Progenitor cell of endocrine pancreas (in vitro differentiated cells): ENCODE measurements at places on chromosomes 12 and 14.

DNA sequence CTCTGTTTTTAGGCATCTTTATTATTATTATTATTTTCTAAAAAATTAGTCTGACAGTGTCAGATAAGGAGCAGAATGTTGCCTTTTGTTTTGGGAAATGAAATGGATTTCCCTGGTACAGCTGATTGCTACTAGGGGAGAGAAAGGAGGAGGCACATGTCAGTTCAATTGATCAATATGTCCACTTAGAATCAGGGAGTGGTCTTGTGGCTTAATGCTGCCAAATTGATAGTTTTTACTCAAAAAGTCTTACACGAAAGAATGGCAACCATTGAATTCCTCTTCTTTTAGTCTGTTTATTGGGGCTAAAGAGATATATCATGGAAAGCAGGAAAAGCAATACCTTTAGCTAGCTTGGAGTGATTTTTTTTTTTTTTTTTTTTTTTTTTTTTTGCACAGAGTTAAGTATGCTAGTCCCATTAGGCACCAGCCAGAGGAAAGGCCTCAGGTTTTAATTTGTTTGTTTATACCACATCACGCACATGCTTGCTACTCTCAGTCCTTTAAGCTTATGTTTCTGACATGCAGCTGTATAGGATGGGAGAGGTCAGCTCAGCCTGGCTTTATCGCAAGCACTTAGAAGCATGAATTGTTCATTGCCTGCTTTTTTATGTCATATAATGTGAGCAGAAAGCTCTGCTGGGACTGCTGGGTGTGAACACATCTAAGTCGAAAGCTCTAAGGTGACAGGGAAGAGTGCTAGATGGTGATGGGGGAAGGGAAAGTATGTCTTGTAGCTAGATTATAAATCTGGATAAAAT lies 1.4 kb downstream of the AKAP6 start:
- DNase-seq, result no peak

DNA sequence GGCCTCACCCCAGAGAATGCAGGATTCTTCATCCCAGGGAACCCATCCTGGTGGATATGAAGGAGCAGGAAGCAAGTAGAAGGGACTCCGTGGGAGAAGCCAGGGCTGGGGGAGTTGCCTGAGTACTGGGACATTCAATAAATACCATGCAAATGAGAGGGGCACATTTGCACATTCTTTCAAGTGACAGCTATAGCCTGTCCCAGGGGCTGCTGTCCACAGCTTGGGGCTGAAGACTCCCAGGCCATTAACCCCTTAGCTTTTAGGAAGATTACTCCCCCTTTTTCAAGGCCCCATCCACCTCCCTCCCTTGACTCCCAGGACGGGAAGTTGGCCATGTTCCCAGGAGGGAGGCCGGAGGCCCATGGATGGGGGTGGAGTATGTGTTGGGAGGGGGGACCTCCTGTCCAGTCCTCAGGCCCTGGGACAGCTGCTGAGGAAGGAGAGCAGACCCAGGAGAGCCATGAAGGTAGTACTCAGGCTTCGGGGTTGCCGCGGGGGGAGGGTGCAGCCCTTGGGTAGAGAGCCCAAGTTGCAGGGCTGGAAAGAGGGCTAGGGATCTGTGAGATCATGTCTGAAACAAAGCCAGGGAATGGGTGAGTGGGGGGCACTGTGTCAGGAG lies 974 bp upstream of the TNS2 start:
- no peak for DNase-seq

GRCh38 chr12:129854591-129854990 lies 49.2 kb downstream of the TMEM132D start:
- no peak for DNase-seq

GRCh38 chr14:55414551-55414950 lies 2.9 kb upstream of the ATG14 start:
- DNase-seq, result no peak

GRCh38 chr14:69483765-69484443 lies 624 bp upstream of the PLEKHD1 start:
- DNase-seq, result peak; percentile 16

DNA sequence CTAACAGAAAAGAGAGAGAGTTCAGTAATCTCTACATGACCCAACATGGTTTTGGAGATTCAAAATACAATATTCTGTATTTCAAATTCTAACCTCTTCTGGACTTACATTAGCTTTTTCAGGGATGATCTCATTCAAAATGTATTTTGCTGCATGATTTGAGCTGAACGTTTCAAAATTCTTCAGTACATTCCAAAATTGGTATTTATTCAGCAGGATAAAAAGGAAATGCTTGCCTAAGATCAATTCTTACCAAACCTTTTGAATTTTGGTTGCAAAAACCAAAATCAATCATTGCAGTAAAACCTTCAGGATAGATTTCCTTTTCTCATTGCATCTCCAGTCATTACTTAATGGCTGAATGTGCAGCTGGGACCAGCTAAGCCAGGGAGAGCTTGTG lies 1761.3 kb upstream of the SEL1L start:
- no peak for DNase-seq

- no peak for DNase-seq
Observed at GRCh38 chr12:16920451-16920850, 314.5 kb upstream of the LMO3 start.

- DNase-seq, result no peak
Observed at GRCh38 chr12:19810213-19810612, 370.9 kb downstream of the AEBP2 start.

DNA sequence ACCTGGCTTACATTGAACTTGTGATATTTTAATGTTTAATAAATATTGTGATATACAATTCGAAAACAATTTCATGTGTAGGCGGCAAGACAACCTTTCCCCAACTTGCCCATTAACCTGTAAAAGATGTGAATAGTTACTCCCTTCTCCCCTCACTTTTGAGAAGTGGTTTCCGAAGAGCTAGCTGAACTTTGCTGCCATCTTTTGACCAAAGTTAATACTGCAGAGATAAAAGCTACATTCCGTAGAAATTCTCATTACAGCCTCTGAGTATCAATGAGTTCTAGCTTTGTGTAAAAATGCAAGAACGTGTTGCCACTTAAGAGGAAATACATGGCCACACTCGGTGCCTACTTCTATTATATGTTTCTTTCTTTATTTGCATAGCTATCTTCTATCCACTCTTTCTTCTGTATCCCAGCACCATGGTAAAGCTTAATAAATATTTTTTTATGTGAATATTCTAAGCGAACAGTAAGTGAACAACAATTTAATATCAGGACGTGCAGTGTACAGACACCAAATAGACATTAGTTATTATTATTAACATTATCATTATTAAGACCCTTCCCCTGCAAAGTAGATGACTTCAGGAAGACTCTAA lies 105.1 kb upstream of the TMEM260 start:
- DNase-seq, result no peak

GRCh38 chr12:49868952-49869815 lies 26.3 kb upstream of the BCDIN3D start:
- DNase-seq, result no peak

DNA sequence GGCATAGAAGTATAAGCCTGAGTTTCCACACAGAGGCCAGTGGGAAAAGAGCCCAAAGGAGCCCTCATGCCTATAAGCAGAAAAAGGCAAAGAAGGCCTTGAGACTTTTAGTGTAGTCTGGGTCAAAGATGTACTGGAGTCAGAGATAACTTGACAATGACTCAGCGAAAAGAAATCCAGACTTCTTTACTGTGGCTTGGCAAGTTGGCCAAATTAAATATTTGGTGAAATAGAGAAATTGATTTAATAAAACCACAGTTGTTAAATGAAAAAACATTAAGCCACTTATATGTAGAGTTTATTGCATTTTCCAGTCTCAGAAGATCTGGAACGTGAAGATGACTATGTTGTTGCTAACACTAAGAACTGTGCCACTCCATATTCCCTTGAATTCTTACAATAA lies 105.1 kb downstream of the TMTC3 start:
- no peak for DNase-seq

DNA sequence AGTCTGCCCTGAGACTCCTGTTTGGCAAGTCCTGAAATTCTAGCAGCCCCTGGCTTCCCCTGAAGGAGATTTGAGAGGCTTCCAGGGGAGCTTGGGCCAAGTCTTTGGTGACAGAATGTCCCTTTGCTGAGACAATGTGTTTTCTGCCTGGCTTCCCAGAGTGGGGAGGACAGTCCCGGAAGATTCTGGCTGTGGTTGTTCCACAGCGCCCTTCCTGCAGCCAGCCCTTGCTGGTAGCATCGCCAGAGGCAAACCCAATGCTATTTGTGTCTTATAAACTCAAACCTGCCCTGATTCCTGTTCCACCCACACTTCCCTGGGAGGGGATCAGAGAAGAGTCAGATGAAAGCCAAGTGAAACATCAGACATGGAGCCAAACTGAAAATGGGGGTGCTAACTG lies 56.4 kb upstream of the OAS1 start:
- DNase-seq, result no peak

DNA sequence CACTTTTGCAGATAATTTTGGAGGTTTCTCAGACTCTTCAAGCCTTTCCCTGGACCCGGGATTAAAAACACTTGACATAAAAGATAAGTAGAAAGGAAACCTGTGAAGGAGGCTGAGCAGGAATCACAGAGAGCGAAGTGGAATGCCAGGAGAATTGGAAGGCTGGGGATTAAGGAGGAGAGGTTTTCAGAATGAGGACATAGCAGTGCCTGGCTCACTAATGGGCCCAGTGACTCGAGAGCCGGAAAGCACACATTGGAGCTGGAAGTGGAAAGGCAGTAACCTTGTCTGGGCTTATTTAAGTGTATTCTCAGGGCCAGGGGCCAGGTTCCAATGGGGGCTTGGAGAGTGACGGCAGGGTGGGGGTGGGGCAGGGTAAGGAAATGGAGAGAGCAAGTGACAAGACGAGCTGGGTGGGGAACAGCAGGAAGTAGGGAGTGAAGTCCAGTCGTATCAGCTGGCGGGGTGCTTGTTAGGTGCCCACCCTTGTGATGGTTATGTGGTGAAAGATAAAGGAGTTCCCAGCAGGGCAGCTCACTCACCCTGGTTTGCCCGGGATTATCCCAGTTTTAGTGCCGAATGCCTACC lies 13.1 kb downstream of the EVL start:
- DNase-seq, result no peak

DNA sequence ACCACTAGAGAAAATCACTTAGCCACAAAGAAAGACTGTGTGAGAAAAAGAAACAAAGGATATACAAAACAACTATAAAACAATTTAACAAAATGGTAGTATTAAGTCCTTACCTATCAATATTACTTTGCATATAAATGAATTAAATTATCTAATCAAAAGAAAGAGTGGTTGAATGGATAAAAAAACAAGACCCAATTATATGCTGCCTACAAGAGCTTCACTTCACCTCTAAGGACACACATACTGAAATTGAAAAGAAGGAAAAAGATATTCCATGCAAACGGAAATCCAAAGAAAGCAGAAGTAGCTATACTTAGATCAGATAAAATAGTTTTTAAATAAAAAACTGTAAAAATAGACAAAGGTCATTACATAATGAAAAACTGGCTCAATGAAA lies 134.9 kb upstream of the CCDC196 start:
- DNase-seq, result no peak

GRCh38 chr12:89949457-89950195 lies 241.0 kb upstream of the ATP2B1 start:
- DNase-seq, result no peak

DNA sequence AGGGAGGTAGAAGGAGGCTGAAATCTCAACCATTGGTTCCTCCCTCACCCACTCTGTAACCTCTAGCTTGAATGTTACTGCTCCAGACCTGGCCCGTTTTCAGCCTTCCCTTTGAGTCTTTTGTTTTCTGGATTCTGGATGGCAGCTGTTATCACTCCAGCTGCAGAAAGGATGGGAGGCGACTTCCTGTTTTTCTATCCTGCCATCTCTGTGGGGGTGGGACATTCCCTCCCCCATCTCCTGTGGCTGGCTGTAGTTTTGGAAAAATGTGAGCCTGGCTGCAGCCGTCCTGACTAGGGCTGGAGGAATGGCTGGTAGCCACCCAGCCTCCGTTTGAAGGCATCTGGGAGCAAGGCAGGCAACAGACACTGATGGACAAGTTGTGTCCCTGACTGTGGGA lies 2.9 kb upstream of the PPFIBP1 start:
- no peak for DNase-seq

DNA sequence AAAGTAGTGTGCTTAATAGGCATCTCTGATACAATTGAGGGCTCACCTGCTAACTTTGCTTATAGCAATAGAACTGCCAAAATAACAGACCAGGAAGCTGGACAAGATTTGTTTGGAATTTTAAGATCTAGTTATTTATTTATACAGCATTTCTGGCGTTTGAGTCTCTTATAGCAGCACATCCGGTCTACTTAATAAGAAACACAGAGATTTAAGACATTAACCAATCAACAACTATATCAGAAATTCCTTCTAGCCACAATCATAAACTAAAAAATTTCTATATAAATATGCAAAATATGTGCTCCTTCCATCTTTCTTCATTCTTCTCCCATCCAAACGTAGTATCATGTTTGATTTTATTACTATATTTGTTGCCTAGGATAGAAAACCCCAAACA lies 2.6 kb downstream of the RTN1 start:
- DNase-seq, result no peak

DNA sequence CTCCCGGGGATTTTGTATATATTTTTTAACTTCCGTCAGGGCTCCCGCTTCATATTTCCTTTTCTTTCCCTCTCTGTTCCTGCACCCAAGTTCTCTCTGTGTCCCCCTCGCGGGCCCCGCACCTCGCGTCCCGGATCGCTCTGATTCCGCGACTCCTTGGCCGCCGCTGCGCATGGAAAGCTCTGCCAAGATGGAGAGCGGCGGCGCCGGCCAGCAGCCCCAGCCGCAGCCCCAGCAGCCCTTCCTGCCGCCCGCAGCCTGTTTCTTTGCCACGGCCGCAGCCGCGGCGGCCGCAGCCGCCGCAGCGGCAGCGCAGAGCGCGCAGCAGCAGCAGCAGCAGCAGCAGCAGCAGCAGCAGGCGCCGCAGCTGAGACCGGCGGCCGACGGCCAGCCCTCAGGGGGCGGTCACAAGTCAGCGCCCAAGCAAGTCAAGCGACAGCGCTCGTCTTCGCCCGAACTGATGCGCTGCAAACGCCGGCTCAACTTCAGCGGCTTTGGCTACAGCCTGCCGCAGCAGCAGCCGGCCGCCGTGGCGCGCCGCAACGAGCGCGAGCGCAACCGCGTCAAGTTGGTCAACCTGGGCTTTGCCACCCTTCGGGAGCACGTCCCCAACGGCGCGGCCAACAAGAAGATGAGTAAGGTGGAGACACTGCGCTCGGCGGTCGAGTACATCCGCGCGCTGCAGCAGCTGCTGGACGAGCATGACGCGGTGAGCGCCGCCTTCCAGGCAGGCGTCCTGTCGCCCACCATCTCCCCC lies 777 bp downstream of the ASCL1 start:
- peak; percentile 39 for DNase-seq

DNA sequence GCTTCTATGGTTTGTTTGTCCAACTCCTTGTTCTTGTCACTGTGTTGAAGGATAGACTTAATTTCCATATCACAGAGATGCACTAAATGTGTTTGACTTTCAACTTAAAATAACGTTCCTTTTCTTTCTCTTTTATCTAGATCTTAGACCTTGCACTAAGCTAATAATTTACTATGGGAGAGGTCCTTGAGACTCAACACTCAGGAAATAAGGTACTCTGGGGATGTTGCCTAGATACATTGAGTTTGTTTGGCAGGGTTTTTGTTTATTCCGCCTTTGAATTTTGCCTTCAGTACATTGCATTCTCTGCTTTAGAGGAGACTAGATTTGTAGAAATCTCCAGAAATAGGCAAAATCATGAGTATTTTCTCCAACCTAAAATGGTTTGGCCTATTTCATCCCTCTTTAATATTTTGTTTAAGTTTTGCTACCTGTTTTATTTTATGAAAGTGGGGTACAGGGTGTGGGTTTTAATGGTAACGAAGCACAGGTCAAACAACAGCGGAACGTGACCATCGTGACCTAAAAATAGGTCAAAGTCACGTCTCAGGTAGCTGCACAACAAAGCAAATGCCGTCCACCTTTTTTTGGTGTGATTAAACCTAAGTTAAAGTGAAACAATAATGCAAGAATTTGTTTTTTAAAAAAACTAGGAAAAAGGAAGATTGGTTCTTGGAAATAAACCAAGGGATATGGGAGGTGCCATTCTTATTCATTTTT lies 115.3 kb upstream of the CPSF6 start:
- DNase-seq, result no peak
